Renal cortex interstitium (tissue), 15 donors: ENCODE measurements at places on chromosomes 4 and X.

- DNase-seq = no peak
These were observed 470.2 kb downstream of the IQCM start for GRCh38 chr4:149345424-149345823.

DNA sequence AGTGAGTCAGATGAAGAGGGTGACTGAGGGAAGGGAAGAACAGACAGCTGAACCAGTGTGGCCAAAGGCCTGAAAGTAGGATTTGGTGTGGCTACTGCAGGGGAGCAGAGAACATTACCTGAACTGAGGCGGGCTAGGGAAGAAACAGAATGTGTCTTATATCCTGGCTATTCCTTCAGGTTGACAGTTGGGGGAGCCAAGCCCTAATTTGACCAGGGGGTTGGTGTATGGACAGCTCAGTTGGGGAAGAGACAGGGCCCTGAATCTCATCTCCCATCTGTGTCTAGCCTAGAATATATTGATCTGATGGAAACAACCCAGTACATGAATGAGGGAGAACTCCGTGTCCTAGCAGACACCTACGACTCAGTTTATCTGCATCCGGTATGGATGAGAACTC, 4.2 kb downstream of the HDAC6 start:
- DNase-seq = no peak

DNA sequence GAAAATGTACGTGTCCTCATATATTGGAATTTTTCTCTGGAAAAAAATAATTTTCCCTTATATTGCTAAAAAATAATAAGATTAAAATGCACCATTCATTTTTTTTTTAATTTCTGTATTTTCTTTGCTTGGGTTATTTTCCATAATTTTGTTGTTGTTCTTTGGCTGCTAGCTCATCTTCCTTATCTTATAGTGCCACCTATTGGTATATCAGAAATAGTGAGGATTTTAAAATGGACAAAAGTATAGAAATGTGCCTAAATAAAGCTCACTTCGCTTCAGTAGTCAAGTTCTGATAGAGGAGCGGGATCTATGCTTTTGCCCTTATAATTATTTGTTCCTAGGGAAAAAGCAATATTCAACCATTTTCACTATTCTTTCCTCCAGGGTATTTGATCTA, 134.8 kb downstream of the NAP1L3 start:
- DNase-seq = no peak

GRCh38 chr4:124846306-124846705, 133.8 kb upstream of the ANKRD50 start:
- DNase-seq = no peak

GRCh38 chrX:68503836-68504636, 5.2 kb downstream of the YIPF6 start:
- DNase-seq = no peak

DNA sequence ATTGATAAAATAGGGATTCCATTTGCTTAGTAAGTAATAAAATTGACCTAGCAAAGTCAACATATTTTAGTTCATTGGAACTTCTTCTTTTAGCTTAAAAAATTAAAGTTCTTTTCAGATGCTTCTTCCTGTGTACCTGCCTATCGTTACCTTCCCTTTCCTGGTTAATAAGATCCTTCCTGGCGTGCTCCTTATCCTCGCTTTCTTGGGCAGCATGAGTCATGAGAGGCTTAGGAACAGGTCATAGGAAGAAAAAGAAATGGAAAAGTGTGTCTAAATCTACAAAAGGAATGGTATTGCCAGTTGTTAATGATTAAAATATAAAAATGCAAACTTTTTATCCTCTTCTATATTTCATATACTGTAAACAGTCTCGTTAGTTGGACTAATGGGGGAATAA, 170.3 kb downstream of the DCTD start:
- no peak for DNase-seq

GRCh38 chr4:73661646-73662119, 41.4 kb upstream of the RASSF6 start:
- DNase-seq = no peak

DNA sequence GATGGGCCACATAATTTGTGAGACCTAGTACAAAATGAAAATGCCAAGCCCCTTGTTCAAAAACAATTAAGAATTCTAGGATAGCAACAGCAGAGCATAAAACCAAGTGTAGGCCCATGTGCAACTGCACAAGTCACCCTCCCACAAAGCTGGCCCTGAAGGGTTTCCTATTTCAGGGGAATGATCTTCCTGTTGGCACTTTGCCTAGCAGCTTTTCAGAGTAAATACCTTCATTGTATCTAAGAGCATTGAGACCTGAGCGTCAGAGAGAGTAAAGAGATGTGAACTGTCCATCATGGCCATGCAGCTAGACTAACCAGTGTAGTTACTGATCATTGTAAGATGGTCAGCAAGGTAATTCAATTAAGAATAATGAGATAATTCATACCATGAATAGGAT, 113.6 kb downstream of the CNKSR2 start:
- DNase-seq = peak; percentile 16

GRCh38 chr4:98662626-98663225, 4.3 kb upstream of the TSPAN5 start:
- DNase-seq = no peak

GRCh38 chrX:721354-721753, 90.8 kb downstream of the SHOX start:
- no peak for DNase-seq

DNA sequence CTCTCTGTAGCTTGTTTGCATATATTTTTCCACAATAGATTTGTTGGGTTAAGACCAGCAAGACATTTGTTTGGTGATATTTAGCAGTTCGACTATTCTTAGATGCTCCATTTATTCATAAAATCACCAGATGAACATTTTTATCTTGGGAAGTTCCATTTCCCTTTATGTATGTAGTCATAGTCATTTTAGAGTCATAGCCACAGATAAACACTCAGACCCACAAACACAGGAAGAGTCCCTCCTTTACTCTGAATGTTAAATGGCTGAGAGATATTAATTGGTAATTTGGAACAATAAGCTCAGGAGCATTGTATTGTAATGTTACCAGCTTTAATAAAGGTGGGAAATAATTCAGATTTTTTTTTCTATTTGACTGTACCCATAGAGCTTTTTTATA, 1608.7 kb downstream of the STIM2 start:
- no peak for DNase-seq

GRCh38 chrX:123184866-123185276, 793 bp downstream of the GRIA3 start:
- no peak for DNase-seq

DNA sequence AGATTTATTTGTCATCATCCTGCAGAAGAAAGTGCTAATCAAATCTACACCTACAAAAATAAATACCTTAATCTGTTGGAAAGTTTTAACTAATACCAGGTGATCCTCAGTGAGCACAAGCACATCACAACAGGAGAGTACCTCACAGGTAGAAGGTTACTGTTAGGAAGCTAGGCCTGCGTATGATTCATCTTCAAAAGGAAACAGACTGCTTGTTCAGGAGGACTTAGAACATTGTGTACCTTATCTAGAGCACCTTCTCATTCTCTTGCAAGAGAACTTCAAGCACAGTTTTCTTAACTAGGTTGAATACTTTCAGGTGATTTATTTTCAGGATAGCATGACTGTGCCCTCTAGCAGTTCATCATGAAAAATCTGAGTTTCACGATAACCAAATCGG, 54.2 kb downstream of the MND1 start:
- DNase-seq = no peak

- DNase-seq = no peak
These were observed 3.9 kb upstream of the PRSS12 start for GRCh38 chr4:118356731-118357130.

- DNase-seq = no peak
These were observed 22.9 kb upstream of the CLGN start for GRCh38 chr4:140450352-140450751.

DNA sequence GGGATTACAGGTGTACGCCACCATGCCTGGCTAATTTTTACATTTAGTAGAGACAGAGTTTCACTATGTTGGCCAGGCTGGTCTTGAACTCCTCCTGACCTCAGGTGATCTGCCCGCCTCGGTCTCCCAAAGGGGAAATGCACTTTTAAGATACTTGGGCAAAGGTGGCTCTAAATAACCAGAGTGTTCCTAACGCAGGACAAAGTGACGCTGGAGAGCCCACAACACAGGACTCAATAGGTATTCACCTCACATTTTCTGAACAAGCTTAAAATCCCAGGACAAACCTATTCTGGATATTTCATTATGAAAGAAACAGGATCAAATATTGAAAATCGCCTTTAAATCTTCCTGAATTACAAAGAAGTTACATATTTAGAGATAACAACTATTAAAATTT, 69.0 kb downstream of the WDFY3 start:
- DNase-seq = no peak

DNA sequence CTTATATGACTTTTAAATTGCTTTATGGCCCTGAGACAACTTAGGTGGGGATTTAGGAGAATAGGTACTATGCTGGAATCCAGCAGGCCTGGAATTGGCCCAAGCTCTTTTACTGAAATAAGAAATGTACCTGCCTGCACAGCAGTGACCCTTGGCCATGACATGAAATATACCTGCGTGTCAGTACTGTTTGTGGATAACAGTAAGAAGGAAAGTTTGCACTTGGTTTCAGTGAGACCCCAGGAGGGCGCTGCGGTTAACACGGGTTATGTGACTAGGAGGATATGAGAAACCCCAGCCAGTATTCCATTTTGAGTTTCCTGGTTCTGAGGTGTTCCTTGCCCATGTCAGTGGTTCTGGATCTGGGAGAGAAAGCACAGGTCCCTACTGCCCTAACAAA, 5.3 kb downstream of the MTM1 start:
- DNase-seq = no peak

DNA sequence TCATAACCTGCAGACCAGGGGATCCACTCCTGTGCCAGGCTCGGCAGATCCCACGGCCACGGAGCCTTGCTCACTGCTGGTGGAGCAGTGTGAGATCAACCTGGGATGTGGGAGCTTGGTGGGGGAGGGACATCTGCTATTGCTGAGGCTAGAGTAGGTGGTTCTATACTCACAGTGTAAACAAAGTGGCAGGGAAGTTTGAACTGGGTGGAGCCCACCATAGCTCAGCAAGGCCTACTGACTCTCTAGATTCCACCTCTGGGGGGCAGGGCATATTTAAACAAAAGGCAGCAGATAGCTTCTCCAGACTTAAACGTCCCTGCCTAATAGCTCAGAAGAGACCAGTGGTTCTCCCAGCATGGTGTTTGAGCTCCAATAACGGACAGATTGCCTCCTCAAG, 54.7 kb upstream of the EPHA5 start:
- no peak for DNase-seq
